ENCODE measurements at places on chromosomes 7 and 10.

DNA sequence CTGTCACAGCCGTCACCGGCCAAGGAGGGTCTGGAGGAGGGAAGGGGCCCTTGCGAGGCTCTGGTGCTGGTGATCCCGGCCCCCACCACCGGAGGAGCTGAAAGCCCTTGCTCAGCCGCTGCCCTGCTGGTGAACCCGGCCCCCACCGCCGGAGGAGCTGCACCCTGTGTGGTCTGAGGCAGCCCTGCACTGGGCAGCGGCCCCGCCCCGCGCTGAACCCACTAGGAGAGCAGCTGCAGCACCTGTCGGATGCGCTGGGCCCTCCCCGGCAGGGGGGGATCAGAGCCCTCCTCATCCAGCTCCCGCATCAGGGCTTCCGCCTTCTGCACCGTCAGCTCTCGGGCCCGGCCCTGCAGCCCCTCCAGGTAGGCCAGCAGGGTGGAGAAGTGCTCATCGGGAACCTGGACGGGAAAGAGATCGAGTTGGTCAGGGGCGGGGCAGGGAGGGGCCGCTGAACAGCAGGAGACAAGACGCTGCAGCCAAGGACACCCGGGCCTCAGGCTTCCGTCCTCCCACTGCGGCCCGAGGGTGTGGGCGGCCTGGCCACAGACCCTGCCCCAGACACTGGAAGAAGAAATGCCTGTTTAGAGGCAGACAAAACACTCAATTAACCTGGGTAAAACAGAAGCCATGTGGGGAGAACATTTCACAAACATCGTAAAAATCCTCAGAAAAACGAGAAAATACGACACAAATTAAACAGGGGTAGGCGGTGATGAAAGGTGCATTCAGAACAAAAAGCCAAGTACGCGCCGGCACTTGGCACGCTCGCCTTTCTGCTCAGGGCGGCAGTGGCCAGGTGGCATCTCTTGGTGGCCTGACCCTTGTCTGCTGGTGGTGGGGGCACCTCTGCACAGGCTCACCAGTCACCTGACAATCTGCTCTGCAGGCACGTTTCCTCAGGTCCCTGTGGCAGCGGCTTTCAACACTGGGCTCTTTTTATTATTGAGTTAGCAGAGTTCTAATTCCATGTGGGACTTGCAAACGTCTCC is 14.7 kb downstream of the CYP2W1 start:
- DNase-seq: no peak

- no peak for DNase-seq
Observed at GRCh38 chr7:1842321-1843221, 172.5 kb downstream of the ELFN1 start.

- DNase-seq: no peak
Observed at GRCh38 chr7:80028717-80029116, 105.9 kb upstream of the GNAI1 start.

GRCh38 chr7:128027485-128027980 is 3.7 kb downstream of the LRRC4 start:
- no peak for DNase-seq

- DNase-seq: no peak
Observed at GRCh38 chr10:123136221-123136805, 543 bp downstream of the HMX3 start.
